ENCODE measurements at places on chromosomes 12 and 14.

DNA sequence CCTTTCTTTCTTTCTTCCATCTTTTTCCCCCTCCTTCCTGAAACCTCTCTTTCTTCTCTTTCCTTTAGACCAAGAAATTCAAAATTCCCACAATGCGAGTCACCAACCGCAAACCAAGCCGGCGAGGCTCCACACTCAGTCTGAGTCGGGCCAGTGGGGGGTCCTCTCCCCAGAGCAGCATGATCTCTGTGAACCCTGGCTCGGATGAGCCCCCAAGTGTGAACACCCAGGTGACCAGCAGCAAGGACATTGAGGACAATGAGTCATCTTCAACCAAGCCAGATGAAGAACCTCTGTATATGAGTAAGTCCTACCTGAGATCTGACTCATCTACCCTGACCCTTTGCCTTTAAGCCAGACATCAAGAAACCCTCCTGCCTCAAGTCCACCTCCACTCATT is 88.6 kb upstream of the TMEM233 start:
- no peak for DNase-seq

DNA sequence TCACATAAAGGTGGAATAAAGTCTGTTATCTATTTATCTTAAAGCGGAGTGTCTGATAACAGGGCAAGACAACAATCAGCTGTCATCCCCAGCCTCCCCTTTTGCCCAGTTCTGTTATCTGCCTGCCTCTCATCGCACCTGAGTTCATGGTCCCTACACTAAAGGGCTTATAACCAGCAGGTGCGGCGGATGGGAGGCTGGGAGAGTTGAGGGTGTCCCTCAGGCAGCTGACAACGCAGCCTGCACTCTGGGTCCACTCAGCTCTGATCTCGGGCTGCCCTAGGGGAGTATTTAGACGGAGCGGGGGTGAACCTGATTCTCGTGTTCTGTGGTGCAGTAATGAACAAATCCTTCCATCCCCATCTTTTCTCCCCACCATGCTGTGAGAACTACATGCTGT is 34.0 kb upstream of the JDP2 start:
- DNase-seq: no peak

DNA sequence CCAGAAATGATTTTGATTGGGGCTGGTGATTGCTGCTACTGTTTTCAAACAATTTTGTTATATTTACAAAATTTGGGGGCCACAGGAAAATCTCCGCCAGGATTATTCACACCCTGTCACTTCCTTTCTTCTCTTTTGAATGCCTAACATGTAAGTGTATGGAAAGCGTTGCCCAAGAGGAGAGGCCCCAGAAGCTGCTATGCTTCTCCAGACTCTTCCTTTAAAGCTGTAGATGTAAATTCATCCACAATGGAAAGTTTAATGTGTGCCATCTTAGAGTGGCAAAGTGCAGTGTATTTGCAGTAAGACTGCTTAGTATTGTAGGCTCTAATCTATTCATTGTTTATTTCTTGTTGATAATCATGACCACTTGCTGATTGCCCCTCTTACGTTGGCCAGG is 136.7 kb upstream of the LRIG3 start:
- no peak for DNase-seq

DNA sequence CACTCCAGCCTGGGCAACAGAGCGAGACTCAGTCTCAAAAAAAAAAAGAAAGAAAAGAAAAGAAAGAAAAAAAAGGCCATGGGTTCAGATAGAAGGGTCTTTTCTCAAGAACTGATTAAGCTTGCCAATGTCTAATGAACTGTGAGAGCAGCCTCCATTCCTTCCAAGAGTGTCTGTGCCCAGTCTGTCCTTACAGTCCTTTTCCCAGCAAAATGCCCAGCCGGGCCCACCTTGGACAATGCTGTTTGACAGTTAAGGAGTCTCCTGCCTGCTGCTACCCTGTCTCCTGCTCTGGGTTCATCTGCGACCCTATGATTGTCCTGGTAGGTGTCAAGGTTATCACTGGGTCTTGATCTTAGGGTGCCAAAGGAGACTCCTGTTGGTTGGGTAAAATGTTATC is 21.4 kb downstream of the SYNE3 start:
- DNase-seq: no peak

GRCh38 chr14:23430016-23430722 is 5.3 kb downstream of the MYH7 start:
- DNase-seq: no peak

- DNase-seq: no peak
These were observed 486.8 kb downstream of the KCNH5 start for GRCh38 chr14:62558451-62558850.

- DNase-seq: no peak
These were observed 176.2 kb upstream of the PDZRN4 start for GRCh38 chr12:41011939-41012338.

GRCh38 chr12:32860192-32860591 is 36.4 kb downstream of the PKP2 start:
- DNase-seq: no peak

GRCh38 chr12:80607361-80608135 is 99.9 kb upstream of the MYF6 start:
- no peak for DNase-seq

- no peak for DNase-seq
These were observed 3.6 kb upstream of the EDDM3A start for GRCh38 chr14:20742132-20742531.

- DNase-seq: no peak
These were observed 88.3 kb upstream of the PLEKHG7 start for GRCh38 chr12:92614502-92614901.
